Muscle of back (tissue), 13 donors: ENCODE measurements at places on chromosomes 12 and 14.

DNA sequence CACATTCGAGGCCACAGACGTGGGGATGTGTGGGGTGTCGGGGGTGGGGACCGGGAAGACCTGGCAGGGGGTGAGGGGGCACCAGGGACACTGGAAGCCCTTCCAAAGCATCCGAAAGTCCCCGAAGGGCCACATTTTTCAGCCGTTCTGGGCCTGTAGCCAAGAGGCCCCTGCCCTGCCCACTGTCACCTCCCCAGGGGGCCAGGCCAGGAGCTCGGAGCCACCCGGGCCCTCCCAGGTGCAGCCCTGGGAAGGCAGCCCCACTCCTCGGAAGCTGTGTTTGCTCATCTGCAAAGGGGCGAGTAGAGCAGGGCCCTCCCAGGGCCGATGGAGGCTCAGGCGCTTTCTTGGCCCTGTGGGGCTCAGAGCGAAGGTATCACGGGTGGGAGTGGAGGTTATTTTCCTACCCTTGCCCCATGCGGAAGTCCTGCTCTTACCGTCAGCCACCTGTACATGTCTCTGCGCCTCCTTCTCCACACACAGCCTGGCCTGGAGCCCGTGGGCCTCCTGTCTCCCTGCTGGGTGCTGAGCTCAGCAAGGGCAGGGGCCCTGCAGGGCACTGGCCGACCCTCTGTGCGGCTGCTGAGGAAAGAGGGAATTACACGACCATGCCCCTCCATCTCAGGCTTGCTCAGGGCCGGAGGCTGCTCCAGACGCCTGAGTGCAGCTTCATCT is 27.2 kb downstream of the NOC4L start:
- no peak for DNase-seq

DNA sequence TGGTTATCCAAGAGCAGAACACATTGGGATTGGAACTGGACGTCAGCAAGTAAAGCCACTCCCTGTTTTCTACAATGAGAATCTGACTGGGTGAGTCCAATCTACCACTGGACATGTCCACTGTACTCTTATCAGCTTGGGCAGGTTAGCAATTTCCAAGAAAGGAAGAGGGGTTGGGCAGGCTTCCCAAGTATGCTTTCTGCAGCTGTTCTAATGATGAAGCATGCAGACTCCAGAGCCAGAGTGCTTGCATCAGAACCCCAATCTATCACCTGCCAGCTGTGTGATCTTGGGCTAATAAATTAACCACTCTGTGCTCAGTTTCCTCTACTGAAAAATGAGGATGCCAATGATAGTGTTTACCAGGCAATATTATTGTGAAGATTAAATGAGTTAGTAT is 92.0 kb downstream of the EMP1 start:
- DNase-seq = peak; percentile 10

DNA sequence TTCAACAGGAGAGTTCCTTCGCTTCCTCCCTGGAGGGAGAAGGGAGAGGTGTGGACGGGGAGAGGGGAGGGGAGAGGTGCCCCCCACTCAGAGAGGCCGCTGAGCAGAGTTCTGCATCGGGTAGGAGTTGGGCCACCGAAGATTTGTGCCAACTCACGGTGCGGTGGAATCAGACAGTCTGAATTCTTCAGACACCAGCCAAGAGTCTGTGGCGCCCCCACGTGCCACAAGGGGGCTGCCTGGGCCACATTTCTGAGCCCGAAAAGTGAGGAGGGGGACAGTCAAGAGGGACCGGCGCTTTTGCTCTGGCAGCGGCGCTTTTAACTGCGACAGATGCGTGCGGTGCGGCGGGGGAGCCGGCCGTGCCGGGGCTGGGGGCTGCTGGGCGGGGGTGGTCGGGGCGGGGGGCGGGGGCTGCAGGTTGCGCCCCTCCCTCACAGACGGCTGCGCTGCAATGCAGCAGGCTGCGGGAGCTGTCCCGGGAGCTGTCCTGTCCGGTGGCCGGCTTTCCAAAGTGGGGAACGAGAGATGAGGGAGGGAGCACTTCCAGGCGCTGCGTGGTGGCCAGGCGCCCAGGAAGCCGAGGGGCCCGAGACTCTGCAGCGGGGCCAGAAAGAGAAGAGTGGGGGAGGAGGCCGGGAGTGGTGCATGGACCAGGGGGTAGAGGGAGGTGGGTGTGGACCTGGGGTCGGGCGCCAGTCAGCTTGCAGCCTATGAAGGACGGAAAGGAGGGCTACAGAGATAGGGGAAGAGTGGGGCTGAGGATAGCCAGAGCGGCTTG is 975 bp upstream of the RTL1 start:
- no peak for DNase-seq

GRCh38 chr12:32821710-32822109 is 66.0 kb upstream of the YARS2 start:
- no peak for DNase-seq

GRCh38 chr12:93115198-93115601 is 186.1 kb upstream of the EEA1 start:
- peak; percentile 51 for DNase-seq

DNA sequence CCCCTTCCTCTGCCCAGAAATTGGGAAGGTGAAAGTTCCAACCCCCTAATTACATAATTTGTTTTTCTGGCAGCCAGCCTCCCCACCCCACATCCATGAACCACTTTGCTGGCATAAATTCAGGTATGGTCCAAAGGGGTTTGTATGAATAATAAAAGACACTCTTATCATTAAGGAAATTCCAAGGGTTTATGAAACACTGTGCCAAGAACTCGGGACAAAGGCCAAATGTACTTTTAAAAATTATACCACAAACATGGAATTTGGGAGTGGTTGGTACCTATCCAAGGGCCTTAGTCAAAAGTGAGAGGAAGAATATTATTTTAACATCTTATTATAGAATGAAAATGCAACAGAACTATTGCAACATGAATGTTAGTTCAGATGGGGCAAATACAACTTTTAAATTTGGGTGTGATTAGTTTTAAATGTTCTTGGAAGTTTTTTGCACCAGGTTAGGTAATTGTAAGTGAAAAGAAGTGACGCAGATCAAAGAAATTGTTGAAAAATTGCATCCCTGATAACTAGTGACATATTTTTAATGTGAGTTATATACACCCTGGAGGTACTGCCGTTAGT is 217.8 kb downstream of the TMEM117 start:
- peak; percentile 9 for DNase-seq

GRCh38 chr12:80400571-80400991 is 43.5 kb upstream of the PTPRQ start:
- DNase-seq = no peak

- no peak for DNase-seq
Measured at GRCh38 chr14:34258318-34258717, 203.7 kb downstream of the SPTSSA start.

DNA sequence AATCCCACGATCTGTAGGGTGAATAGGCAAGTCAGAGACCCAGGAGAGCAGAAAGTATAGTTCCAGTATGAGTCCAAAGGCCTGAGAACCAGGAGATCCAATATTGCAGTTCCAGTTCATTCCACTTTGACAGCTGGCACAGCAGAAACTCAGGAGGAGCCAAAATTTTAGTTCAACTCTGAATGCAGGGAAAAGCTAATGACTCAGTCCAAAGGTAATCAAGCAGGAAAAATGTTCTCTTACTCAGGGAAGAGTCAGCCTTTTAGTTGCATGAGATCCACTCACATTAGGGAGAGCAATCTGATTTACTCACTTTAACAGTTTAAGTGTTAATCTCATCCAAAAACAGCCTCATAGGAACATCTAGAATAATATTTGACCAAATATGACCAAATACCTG is 130.2 kb upstream of the LRFN5 start:
- no peak for DNase-seq

DNA sequence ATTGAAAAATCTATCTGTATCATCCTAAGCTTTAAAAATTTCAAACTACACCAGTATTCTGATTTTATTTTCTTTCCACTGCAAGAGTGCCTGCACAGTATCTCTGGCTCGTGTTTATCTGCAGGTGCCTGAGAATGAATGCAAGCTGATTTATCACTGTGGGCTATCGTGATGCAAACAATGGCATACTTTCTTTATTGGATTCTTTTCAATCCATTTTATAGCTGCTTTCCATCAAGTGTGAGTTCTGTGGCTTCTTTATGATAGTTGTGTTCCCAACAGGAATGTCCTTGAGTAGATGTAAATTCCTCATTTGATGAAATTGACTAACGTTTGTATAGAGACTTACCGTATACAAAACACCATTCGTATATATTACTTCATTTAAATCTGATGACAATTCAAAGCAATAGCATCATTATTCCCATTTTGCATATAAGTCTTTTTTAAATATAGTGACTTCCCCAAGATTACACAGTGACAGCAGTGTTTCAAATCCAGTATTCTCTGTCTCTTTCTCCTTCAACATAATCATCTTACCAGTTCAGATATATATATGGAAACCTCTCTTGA is 160.3 kb upstream of the ABCD2 start:
- no peak for DNase-seq

- DNase-seq = no peak
Measured at GRCh38 chr12:133203344-133204263, 22.3 kb downstream of the ZNF268 start.

DNA sequence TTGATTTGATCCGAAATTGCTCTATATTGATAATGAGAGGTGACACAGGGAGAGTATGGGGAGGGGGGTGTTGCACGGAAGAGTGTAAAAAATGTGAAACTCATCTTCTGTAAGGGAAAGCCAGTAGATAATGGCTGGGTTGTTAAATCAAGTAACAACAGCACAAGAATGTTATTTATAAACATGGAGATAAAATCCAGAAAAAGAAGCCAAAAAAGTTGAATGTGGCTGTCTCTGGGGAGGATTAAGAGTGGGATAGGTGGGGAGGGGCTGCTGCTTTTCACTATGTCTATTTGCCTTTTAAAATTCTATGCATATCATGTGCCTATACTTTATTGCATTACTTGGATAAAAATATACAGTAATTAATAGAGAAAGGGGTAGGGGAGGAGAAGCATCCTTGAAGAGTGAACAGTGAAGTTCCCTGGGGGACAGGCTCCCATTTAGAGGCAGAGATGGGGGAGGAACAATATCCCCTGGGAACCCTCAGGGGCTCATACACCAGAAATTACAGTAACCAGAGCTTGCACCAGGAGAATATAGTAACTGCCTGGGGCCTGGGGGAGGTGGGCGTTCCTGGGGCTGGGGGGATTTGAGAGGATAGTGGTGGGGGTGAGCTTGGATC is 39.2 kb upstream of the ANKRD9 start:
- no peak for DNase-seq

- DNase-seq = no peak
Measured at GRCh38 chr14:93997082-93997481, at the start of gene CCDC197. TSS of gene CCDC197 (plus strand) at chr14:93997301. CDS start at chr14:93998132, 831 bp downstream.

- DNase-seq = no peak
Measured at GRCh38 chr14:99684410-99684934, 374 bp downstream of the CYP46A1 start.

DNA sequence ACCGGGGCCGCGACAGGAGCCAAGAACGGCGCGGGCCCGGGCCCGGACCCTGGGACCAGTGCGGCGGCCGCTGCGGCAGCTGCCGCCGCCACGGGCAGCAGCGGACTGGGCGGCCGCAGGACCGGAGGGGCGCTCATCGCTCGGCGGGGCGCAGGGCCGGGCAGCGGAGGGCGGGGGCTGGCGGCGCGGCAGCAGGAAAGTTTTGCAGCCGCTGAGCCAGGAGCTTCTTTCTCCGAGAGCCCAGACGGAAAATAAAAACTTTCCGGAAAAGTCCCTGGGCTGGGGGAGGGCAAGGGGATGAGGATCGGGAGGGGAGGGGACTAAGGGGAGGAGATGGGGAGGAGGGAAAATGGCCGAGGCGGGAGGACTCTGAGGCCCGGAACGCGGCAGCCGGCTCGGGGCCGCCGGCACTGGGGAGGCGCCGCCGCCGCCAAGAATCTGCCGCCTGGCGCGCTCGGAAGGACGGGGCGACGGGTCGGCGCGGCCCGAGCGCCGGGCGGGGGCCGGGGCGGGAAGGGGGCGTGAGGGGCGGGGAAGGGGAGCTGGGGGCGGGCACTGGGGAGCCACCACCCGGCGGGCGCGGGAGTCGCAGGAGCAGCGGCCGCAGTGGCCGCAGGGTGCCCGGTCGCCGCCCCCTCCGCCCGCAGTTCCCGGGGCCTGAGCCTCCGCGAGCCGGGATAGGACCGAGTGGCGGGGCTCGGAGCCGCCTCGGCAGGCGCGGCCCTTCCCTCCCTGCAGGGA is at the start of gene PRKD1:
Gene PRKD1, minus strand, starts transcription at position 472 of the 741 bp plus-strand sequence.
- DNase-seq = peak; percentile 71

DNA sequence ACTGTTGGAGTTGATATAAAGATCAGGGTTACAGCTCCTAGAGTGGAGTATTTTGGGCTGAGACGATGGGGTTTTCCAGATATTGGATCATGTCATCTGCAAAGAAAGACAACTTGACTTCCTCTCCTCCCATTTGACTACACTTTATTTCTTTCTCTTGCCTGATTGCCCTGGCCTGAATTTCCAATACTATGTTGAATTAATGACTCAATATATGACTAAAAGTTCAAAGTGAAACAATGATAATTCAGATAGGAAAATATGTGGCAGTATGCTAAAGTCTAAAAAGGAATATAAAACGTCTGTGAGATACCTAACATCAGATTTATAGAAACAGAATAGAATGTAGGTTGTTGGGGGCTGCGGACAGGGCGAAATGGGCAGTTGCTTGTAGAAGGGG is 72.2 kb downstream of the BHLHE41 start:
- no peak for DNase-seq

- DNase-seq = no peak
Measured at GRCh38 chr14:59123531-59123930, 64.9 kb upstream of the DAAM1 start.

- DNase-seq = no peak
Measured at GRCh38 chr12:7450667-7451066, 6.7 kb upstream of the CD163L1 start.

- no peak for DNase-seq
Measured at GRCh38 chr14:29953501-29953900, 25.9 kb upstream of the PRKD1 start.

- DNase-seq = no peak
Measured at GRCh38 chr14:81170829-81171195, 49.9 kb downstream of the GTF2A1 start.

- DNase-seq = no peak
Measured at GRCh38 chr14:55706893-55707292, 126.9 kb downstream of the KTN1 start.

DNA sequence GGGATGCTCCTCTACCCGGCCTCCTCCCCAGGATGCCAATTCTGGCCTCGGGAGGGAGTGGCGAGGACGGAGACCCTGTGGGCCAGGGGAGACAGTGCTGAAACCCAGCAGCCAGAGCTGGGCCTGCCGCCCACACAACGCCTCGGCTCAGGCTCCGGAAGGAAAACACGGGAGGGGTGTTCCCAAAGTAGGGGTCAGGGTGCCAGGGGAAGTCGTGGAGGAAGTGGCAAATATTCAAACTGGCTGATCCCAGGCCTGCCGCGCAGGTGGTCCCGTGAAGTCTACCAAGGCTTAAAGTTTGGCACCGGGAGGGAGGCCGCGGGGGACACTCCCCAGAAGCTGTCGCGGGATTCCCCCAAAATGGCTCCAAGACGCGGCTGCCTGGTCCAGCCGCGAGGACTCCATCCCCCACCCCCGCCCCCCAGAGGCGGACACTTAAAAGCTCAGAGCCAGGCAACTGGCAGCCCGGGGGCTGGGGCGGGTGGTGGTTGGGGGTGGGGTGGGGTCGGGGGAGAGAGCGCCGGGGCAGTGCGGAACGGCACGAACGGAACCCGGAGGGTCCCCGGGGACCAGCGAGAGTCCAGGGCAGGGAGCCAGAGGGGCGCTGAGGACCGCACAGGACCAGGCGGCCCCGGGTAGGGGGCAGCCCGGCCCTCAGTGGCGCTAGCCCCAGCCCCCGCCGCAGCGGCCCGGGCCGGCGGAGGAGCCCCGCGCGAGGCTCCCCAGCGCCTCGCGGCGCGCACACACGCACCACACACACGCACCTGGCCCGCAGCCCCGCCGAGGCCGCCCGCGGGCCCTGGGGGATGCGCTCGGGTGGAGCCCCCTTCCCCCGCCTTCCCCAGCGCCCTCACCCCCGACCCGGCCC is 20.0 kb downstream of the BEGAIN start:
- DNase-seq = peak; percentile 38
